ENCODE measurements at places on chromosomes 3 and 15.

- DNase-seq, result no peak
These were observed 28.1 kb upstream of the KBTBD12 start for GRCh38 chr3:127886956-127887231.

DNA sequence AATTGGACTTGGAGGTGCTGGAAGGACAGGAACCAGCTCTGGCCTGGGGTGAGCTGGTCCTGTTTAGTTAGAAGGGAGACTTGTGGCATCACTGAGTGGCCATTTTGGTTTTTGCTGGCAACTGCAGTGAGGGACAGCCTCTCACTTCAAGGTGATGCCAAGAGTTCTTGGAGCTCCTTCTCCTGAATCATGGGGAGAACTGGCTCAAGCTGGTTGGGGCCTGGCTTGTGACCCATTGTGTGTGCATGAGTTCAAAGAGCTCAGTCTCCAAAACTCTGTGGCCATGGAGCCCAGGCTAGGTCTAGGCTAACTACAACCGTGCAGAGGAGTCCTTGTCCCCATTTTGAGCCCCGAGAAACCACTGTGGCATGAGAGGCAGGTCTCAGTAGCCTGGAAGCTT lies 60.1 kb upstream of the ZNF148 start:
- DNase-seq, result no peak

DNA sequence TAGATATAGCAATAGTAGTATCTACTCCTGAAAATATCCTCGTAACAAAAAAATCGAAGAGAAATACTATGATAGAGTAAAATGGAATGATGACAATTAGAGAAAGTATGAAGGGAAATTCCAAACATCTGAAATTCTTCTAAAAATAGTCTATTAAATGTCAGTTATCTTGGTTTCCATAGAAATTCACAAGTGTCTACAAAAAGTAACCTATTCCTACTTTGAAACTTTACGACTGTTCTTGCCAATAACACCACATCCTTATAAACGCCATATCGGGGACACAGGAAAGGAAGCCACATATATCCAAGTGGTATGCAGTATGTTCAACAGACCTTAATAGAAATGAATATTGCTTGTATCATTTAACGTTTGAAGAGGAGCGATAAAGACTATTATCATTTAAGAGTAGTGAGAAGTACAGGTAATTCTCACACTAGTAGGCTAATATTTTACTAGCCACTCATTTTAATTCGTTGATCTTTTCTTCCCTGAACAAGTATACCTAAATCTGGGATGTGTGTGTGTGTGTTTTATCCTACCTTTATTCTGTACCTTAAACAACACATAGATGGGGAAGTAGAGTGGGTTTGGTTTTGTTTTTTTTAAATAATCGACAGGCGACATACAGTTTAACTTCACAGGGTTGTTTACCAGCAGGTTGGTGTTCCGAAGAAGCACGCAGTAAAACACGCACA lies 1.2 kb downstream of the GPR176 start:
- no peak for DNase-seq

- no peak for DNase-seq
These were observed 209.2 kb upstream of the NR2F2 start for GRCh38 chr15:96121086-96121920.

DNA sequence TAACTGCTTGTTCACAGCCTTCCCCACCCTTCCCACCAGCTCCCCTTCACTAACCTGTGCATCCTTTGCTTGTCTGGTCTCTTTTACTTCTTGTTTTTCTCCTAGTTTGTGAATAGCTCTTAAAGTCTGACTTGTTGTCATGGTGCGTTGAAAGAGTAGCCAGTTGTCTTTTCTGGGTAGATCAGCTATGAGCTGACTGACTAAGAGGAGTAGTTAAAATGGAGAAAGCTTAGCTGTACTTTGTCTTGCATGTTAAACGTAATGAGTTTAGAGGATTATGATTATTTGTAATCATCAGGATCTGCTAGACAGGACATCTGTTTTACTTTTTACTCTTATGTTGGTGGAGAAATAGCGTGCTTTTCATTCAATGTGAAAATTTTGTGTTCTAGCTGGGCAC lies 35.9 kb downstream of the ATP2C1 start:
- DNase-seq, result no peak

DNA sequence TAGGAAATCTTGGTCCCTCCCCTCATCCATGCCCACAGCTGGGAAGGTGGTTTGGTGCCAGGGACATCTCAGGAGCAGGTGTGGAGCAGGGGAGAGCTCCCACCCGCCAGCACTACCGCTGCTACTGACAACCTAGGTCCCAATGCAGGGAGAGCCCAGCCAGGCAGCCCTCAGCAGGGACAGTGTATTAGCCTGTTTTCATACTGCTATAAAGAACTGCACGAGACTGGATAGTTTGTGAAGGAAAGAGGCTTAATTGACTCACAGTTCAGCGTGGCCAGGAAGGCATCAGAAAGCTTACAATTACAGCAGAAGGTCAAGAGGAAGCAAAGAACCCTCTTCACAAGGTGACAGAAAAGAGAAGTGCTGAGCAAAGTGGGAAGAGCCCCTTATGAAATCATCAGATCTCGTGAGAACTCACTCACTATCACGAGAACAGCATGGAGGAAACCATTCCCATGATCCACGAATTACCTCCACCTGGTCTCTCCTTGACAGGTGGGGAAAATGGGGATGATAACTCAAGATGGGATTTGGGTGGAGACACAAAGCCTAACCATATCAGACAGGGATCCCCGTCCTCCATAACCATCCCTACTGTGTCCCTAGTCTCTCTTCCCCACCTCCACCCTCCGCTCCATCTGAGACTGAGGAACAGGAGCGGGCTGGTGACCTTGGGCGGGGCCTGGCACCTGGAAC lies 218.6 kb downstream of the TBC1D2B start:
- no peak for DNase-seq

GRCh38 chr3:8780279-8780678 lies 10.9 kb upstream of the OXTR start:
- no peak for DNase-seq

DNA sequence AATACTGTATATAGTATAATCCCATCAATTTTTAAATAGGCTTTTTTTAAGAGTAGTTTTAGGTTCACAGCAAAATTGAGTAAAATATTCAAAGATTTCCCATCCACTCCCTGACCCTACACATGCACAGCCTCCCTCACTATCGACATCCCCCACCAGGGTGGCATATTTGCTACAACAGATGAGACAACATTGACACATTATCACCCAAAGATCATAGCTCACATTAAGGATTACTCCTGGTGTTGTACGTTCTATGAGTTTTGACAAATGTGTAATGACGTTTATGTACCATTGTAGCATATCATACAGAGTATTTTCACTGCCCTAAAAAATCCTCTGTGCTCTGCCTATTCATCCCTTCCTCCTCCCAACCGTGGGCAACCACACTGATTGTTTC lies 39.3 kb downstream of the LHFPL4 start:
- no peak for DNase-seq

GRCh38 chr15:72201391-72201921 lies 3.9 kb upstream of the GRAMD2A start:
- DNase-seq, result no peak

- DNase-seq, result no peak
These were observed 50.3 kb upstream of the SELENOK start for GRCh38 chr3:53941950-53942349.

DNA sequence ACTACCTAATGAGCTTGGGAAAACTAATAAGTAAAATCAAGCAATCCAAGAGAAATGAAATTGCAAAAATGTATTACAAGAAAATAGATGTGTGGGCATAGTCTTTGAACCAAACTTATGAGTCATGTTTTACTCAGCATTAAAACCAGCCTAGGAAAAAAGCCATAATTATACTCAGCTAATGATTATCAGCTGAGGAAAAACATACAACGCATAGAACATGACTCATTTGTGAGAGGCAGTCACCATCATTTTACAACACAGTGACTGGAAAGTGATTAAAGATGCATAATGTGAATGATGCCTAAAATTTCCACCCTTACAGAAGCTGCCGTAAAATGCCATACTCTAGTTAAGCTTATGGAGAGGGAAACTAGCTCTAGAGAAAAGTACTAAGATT lies 238.0 kb upstream of the EOMES start:
- no peak for DNase-seq
